Nasal cavity respiratory epithelium epithelial cell of viscerocranial mucosa (primary cell): ENCODE measurements at places on chromosomes 13 and 19. TPM values are rescaled to one million over a fixed set of nuclear protein-coding genes. Genes with fewer than 3 reads are reported as not detected.

FLT3 gene
- not detected in 2 replicates for total RNA-seq

ISYNA1 gene
- 18.8 and 40.4 TPM in 2 replicates for total RNA-seq

DLL3 gene
- 0.07 and 0.34 TPM in 2 replicates for total RNA-seq

COL5A3 gene
- under 0.01 and 0.64 TPM in 2 replicates for total RNA-seq

CLASRP gene
- 7.2 and 15.0 TPM in 2 replicates for total RNA-seq

ZNF490 gene
- 7.2 and 13.3 TPM in 2 replicates for total RNA-seq

GPC5 gene
- total RNA-seq = 1.7 and 2.4 TPM in 2 replicates

PTPRS gene
- total RNA-seq = 13.7 and 46.2 TPM in 2 replicates

USHBP1 gene
- not detected in 2 replicates for total RNA-seq

TSKS gene
- 0.34 TPM in 1 of 2 replicates, not detected in the other for total RNA-seq

APOE gene
- 27.3 and 227 TPM in 2 replicates for total RNA-seq

CD320 gene
- total RNA-seq = 6.8 and 9.8 TPM in 2 replicates

KCNJ14 gene
- 1.4 and 4.5 TPM in 2 replicates for total RNA-seq

ZNF730 gene
- 0.50 TPM in 1 of 2 replicates, not detected in the other for total RNA-seq

CD70 gene
- total RNA-seq = not detected in 2 replicates

ZNF442 gene
- total RNA-seq = 4.1 and 4.3 TPM in 2 replicates

CLEC11A gene
- total RNA-seq = under 0.01 and 0.07 TPM in 2 replicates

CACNA1A gene
- under 0.01 TPM in 1 of 2 replicates, not detected in the other for total RNA-seq

SIGLEC14 gene
- total RNA-seq = not detected in 2 replicates

ZNF85 gene
- 3.3 and 4.4 TPM in 2 replicates for total RNA-seq

FGF21 gene
- total RNA-seq = 0.21 and 0.34 TPM in 2 replicates

ZNF790 gene
- total RNA-seq = 6.8 and 8.3 TPM in 2 replicates

DMPK gene
- total RNA-seq = 4.1 and 23.6 TPM in 2 replicates
